ENCODE measurements at places on chromosomes 5 and 9.

- no peak for DNase-seq
Observed at GRCh38 chr5:4108690-4109089, 513.1 kb downstream of the IRX1 start.

GRCh38 chr9:135809166-135809565 is 98.2 kb downstream of the CAMSAP1 start:
- no peak for DNase-seq

DNA sequence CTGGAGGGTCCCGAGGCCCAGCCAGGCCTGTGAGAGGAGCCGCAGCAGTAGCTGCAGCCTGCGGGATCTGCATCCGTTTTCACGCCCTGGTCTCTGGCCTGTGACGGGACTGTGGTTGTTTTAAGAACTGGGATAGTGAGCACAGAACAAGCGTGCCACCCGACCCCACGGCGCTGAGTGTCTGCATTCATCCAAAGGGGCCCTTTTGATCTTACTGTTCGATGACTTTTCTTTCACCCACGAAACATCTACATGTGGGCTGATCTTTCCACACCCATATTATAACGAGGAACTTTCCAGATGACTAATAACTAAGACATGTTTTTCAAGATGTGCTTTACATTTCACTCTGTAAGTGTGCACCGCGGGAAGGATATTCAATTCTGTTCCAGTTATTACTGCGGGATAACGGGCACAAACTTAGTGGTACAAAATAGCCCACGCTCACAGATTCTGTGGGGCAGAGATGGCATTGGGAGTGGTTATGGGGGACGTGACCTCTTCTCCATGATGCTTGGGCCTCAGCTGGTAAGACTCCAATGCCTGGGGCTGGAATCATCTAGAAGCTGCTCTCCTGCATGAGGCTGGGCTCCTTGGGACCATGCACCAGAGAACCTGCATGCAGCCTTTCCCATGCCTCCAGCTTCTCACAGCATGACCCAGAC is 165.0 kb downstream of the SYK start:
- DNase-seq, result peak; percentile 53

DNA sequence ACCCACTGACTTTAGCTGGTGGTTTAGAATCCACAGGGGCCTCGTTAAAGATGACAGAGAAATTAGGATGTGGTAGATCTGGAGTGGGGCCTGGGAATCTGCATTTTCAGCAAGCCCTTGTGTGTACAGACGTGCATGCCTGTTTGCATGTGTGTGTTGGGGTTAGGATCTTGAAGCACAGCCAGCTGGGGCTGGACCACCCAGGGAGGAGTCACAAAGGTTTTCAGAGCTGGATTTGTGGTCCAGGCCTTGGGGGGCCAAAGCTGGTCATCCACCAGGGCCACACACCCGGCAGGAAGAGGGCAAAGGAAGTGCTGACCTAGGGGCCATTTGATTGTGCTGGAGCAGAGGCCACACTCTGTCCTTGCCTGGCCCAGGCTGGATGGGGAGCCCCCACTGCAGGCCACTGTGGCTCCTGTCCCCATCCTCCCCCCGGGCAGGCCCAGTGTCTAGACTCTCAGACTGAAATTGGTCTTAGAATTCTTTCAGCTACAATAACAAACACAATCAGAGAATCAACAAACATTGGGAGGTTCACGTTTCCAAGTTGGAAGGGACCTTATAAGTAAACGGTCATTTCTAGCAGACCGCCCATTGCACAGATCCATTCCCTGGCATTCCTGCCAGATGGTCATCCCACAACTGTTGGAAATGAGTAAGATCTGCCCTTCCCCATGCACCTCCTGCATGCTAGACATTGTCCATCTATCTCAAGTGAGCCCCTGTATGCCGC is 10.3 kb downstream of the CDX1 start:
- DNase-seq, result no peak

- no peak for DNase-seq
Observed at GRCh38 chr5:2480871-2481270, 270.6 kb downstream of the IRX2 start.

GRCh38 chr9:127370672-127371648 is 26.0 kb upstream of the SLC2A8 start:
- no peak for DNase-seq

Measured in activated CD4-positive, alpha-beta T cell treated with anti-CD3 and anti-CD28 coated beads, Interleukin-2, Interleukin-4, amounts not matched to agents 100 ng/mL and 50 ng/mL, durations not matched to agents 16 hours and 8 hours (primary cell).